Right kidney (tissue), 9 donors: ENCODE measurements at places on chromosomes 6 and 20.
A peak's percentile ranks its signal among the peaks of the same experiment; 100 is the strongest.

DNA sequence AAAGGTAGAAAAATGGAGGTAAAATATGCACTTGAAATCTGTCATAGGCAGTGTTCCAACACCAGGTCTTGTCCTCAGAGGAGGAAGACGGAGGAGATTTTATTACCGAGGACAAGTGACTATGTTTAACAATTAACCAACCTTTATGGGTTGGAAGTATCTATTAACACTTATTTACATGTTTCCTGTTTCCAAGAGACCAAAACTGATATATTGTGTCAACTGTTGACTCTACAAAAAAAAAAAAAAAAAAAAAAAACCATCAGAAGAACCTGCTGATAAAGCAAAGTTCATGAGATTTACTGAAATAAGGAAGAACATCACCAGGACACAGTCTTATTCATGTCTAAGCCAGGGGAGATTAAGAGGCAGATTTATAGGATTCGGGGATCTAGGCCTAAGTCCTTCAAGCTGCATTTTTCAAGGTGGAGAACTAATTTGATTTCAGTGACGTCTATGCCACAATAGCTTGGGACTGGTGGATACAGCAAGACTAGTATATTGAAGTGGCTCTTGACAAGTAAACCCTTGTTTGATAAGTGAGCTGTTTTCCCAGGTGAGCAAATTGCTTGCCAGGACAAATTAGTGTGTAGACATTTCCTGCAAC is 126.6 kb upstream of the NAA20 start:
- no peak for DNase-seq

- no peak for DNase-seq
Observed at GRCh38 chr6:52654592-52654991, 16.3 kb upstream of the TMEM14A start.

DNA sequence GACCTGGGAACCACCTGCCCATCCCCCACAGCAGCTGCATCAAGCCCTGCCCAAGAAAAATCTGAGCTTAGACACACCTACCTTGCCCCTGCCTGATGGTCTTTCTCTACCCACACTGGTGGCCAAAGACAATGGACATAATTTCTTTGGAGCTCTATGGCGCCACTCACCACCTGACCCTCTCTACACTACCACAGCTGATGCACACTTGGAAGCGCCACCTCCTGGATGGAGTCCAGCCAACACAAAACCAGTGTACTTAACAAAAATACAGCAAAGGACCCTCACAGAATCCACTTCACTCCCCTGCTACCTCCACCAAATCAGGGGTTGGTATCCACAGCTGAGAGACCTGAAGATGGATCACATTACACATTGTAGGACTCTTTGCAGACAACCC is 39.7 kb upstream of the CLVS2 start:
- no peak for DNase-seq

DNA sequence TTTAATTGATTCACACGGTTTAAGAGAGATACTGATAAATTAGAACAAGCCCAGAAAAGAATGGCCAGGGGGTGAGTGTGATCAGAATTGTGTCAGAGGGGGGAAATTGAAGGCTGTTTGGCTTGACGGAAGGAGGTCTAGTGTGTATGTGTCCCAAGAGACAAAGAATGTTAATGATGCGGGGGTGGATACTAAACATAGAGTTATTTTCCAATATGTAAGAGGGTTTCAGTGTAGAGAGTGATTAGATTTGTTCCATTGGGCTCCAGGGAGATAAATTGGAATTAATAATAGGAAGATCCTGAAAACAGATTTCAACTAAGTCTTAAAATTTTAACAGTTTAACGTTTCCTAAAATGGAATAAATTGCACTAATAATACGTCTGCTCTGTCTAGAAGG is 38.1 kb upstream of the UTRN start:
- DNase-seq = no peak

DNA sequence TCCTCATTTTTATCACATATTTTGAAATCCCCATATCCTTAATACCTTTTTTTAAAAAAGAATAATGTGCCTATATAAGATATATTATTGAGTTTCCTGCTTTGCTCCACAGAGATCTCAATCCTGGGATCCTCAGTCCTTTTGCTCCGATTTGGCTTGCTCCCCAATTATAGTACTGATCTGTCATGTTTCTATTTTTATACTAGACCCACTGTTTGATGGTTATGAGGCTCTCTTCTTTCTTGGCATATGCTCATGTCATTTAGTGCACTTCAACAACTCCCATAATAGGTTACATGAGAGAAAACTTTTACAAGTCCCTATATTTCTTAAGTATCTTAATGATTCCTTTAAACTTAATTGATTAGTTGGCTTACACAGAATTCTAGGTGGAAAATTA is 958.5 kb upstream of the EPHA7 start:
- no peak for DNase-seq

DNA sequence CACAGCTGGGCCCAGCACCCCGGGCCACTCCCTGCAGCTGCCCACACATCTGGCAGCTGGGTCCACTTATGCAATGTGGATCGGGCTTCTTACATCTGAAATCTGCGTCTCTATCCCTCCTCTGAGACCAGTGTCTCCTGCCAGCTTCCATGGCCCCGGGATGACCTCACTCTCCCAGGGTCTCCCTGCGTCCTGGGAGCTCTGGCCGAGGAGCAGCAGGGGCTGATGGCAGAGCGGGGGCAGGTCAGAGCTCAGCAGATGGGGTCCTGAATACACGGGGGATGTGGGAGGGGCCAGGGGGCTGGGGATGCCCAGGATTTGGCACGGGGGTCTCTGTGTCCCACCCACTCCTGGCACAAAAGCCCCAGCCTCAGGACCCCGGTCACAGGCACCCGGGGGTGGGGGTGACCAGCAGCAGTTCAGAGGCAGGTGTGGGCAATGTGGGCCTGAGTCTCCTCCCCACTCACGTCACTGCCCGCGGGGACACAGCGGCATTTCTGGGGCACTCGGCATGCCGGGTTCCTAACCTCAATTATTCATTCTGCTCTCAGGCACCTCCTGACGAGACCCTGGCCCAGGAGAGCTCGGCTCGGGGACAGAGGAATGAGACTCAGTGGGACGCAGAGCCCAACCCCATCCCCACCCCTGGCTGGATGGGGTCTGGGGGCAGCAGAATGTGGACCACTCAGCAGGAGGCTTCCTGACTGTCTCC is 16.4 kb downstream of the CHRNA4 start:
- no peak for DNase-seq

- no peak for DNase-seq
Observed at GRCh38 chr6:44411141-44411540, 23.6 kb downstream of the CDC5L start.

DNA sequence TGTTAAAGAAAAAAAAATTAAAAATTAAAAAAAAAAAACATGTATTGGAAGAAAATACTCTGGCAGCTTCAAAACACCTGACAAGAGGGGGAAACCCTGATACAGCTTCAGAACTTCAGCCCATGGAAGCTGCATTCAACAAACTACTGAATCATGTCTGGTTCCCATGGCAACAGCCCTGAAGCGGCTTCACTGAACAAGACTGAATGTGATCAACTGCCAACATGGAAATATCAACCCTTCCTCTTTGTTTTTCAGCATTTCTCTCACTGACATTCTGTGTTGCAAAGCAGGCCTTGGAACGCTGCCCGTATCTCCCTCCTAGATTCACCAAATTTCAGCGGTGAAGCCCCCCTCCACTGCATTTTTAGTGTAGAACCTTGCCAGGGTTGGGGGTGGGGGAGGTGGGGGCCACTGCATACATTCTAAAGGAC is 91.3 kb upstream of the SHLD1 start:
- peak; percentile 44 for DNase-seq

DNA sequence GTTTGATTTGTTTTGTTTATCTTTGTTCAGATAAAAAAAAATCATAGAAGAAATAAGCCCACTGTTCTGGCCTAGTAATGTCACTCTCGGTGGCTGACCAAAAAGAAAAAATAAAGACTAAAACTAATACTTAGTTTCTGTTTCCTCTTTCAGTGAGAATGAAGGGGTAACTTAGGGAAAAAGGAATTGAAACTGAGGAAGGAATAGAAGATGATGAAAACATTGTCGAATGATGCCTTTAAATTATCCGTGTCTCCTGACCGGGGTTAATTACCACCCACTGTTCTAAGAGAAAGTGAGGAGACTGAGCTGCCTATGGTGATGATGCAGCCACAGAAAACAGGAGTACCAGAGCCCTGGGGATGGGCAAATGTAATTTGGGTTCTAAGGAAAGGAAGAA is 73.1 kb downstream of the PTCHD4 start:
- no peak for DNase-seq
